ENCODE measurements at places on chromosomes 11 and 22. TPM values are rescaled to one million over a fixed set of nuclear protein-coding genes. Genes with fewer than 3 reads are reported as not detected.

Gene CDKN1C
- total RNA-seq = 209 TPM

Gene SEC14L6
- not detected for total RNA-seq

Gene TXN2
- 19.3 TPM for total RNA-seq

Gene ELF5
- not detected for total RNA-seq

Gene DMC1
- total RNA-seq = 3.7 TPM

Gene C11orf86
- total RNA-seq = not detected

Gene KRTAP5-1
- total RNA-seq = not detected

Gene OR51A4
- total RNA-seq = not detected

Gene TPST2
- total RNA-seq = 6.8 TPM

Gene C22orf23
- total RNA-seq = 0.52 TPM

Gene INSC
- 4.2 TPM for total RNA-seq

Gene ACRV1
- total RNA-seq = 0.52 TPM

Gene BTBD10
- total RNA-seq = 91.3 TPM

Gene SPINDOC
- 6.8 TPM for total RNA-seq

Gene KDM4E
- total RNA-seq = not detected

Gene ROBO4
- 14.1 TPM for total RNA-seq

Gene OR52I2
- total RNA-seq = not detected

Gene TSGA10IP
- not detected for total RNA-seq

Gene CCDC15
- total RNA-seq = 2.6 TPM

Gene HDAC10
- 8.9 TPM for total RNA-seq

Gene CHADL
- 2.1 TPM for total RNA-seq

Gene SAA2
- total RNA-seq = not detected

Gene SAA4
- not detected for total RNA-seq

Gene OR4D6
- not detected for total RNA-seq

Gene PRRG4
- under 0.01 TPM for total RNA-seq

Gene CD3E
- total RNA-seq = not detected

Gene OR10A2
- not detected for total RNA-seq

Gene DRICH1
- 0.52 TPM for total RNA-seq

Gene SCUBE2
- 37.1 TPM for total RNA-seq

Gene BEST1
- 2.1 TPM for total RNA-seq

Gene GVQW3
- 5.7 TPM for total RNA-seq

Gene HIC2
- total RNA-seq = 4.2 TPM

Gene SLC37A2
- 3.7 TPM for total RNA-seq

Gene BSCL2
- total RNA-seq = 19.8 TPM

Gene GNAZ
- total RNA-seq = 2.1 TPM

Gene LRRC10B
- not detected for total RNA-seq
